ENCODE measurements at places on chromosomes 1 and 21.

- DNase-seq = no peak
These were observed 153.8 kb upstream of the C1orf105 start for GRCh38 chr1:172266528-172267174.

- DNase-seq = no peak
These were observed at the start of gene BNIPL for GRCh38 chr1:151036356-151036755. Gene BNIPL (plus strand): TSS chr1:151036586. CDS start chr1:151036726, 140 bp downstream.

DNA sequence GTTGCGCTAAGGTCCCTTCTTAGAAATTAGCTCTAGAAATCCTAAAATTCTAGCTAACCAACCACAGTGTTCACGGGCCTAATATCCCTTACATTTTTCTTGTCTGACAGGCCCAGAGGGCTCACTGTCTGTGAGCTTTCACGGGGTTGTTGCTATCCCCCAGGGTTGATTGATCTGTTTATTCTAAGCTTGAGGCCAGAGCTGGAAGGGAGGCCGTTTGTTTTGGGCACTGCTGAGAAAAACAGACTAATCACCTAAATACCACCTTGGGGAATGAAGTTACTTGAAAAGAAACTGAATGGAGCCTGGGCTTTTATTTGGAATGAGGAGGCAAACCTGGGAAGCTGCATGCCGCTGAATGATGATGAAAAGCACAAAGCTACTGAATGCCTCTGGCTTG lies 162.4 kb downstream of the KIF26B start:
- DNase-seq = no peak

DNA sequence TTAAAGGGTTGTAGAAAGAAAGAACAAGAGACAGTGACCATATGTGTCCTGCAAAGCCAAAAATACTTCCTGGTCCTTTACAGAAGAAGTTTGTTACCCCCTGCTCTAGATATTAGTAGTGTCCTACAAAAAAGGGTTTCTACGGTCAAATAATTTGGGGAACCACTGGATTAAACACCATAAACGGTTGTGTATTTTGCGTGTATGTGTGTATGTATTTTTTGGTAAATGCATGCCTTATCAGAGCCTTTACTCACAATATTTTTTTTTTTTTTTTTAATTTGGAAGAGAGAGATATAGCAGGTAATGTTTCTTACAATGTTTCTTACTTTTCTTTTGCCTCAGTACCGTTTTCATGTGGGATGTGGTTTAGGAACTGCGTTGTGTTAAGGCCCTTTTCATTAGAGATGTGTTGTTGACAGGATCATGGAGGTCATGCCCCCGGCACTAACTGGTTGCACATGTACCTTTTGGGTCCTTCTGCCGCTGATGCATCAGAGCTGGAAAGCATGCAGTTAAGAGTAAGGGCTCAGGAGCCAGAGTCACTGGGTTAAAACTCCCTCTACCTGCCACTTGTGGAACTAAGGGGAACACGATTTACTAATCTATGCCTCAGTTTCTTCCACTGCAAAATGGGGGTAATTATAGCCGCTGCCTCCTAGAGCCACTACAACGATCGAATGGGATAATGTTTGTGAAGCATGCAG lies 234.6 kb upstream of the KAZN start:
- no peak for DNase-seq

GRCh38 chr1:182048562-182048961 lies 12.9 kb downstream of the ZNF648 start:
- DNase-seq = no peak

DNA sequence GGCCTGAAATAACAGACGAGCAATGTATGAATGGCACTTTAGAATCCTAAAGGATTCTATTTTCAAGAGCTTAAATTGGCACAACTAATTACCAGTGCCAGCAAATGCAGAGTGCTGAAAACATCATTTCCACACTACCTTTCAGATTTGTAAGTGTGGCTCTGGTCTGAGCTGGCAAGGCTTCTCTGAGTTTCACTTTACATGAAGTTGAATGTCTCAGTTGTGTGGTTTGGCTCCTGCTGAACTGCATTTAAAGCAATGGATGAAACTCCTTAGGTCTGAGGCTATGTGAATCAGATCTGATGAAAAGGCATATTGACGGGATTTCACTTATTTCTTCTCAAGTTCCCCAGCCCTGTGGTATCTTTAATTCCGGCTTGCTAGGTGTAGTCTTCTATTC lies 114.8 kb upstream of the PTGFR start:
- no peak for DNase-seq

DNA sequence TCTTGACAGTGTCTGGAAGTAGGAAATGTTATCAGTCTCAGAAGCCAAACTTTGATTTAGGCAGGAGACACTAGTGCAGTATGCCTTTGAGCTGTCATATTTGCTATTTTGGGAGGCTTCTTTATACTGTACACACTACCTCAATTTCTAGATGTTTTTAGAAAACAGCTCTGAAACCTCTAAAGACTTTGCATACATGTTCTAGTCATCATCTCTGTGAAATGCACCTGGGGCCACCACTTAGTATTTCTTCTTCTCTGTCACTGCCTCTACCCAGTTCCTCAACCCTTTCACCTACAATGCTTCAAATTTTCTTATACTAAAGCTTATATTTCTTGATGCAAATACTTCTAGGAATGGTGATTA lies 29.1 kb upstream of the PLA2G4A start:
- no peak for DNase-seq

DNA sequence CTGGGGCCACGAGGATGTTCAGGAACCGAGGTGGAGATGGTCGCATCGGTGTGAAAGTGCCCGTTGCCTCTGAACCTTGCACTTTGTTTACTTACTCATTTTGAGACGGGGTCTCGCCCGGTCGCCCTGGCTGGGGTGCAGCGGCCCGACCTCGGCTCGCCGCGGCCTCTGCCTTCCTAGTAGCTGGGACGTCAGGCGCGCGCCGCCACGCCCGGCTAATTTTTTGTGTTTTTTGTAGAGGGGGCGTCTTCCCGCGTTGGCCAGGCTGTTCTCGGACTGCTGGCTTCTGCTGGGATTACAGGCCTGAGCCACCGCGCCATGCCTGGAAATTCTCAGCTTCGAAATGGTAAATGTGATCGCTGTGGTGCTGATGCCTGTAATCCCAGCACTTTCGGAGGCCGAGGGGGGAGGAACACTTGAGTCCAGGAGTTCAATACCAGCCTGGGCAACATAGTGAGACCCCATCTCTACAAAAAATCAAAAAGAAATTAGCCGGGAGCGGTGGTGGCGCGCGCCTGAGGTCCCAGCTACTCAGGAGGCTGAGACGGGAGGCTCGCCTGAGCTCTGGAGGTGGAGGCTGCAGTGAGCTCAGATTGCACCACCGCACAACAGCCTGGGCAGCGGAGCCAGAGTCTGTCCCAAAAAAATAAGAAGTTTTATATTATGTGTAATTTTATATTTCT lies 684 bp upstream of the MRPL20 start:
- no peak for DNase-seq

Measured in stimulated activated effector memory CD8-positive, alpha-beta T cell treated with anti-CD3 and anti-CD28 coated beads, Interleukin-12 subunit alpha, Interleukin-12 subunit beta, amount 100 ng/mL, for 72 hours (primary cell).